ENCODE measurements at places on chromosomes 3 and 15.

DNA sequence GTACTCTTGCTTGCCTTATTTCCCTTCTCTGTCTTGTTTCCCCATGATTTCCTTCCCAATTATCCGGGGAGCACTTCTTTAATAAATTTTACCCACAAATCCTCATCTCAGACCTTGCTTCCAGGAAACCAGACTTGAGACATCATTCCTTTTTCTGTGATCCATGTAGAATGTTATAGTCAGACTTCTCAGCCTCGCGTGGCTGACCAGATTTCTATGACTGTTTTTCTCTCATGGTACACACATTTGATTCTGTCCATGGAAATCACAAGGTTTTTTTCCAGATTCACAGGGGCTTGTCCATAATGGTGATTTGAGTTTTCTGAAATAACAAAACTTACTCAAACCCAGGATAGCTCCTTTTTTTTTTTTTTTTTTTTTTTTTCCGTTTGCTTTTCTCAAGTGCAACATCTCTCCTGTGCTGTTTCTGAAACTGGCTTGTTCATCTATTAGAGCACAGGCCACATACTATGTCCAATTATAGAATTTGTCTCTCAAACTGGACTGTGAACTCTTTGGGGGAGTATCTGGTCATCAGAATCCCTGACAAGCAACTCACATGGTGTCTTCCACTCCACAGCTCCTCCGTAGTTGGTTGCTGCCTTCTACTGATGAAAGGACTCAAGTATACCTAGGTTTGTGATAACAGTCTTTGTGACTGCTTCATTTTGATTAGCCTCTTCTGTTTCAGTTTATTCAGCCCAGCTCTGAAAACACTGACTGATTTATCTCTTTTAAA, 50.8 kb downstream of the RBMS3 start:
- no peak for DNase-seq
- no peak overlapping the region for H3K4me3 ChIP-seq
- H3K27ac ChIP-seq: no peak overlapping the region
- H3K36me3 ChIP-seq: no peaks in the 10 kb centered on the region
- no peaks in the 10 kb centered on the region for H3K4me1 ChIP-seq
- H3K27me3 ChIP-seq: no peaks in the 10 kb centered on the region

- H3K36me3 ChIP-seq: peaks cover 28% of the 10 kb centered on the region
- peak overlapping the region; percentile 73 for H3K4me3 ChIP-seq
- H3K27me3 ChIP-seq: no peaks in the 10 kb centered on the region
- peak overlapping the region; percentile 69 for H3K27ac ChIP-seq
- DNase-seq: no peak
- peaks cover 20% of the 10 kb centered on the region for H3K4me1 ChIP-seq
Measured at GRCh38 chr15:75200765-75201615, 692 bp upstream of the C15orf39 start.

- H3K27me3 ChIP-seq: no peaks in the 10 kb centered on the region
- H3K4me1 ChIP-seq: no peaks in the 10 kb centered on the region
- DNase-seq: no peak
- H3K27ac ChIP-seq: no peak overlapping the region
Measured at GRCh38 chr15:37856109-37856508, 78.3 kb upstream of the TMCO5A start.

GRCh38 chr15:36880913-36881460, 219.4 kb downstream of the MEIS2 start:
- DNase-seq: no peak
- no peaks in the 10 kb centered on the region for H3K36me3 ChIP-seq
- peaks cover 21% of the 10 kb centered on the region for H3K4me1 ChIP-seq

DNA sequence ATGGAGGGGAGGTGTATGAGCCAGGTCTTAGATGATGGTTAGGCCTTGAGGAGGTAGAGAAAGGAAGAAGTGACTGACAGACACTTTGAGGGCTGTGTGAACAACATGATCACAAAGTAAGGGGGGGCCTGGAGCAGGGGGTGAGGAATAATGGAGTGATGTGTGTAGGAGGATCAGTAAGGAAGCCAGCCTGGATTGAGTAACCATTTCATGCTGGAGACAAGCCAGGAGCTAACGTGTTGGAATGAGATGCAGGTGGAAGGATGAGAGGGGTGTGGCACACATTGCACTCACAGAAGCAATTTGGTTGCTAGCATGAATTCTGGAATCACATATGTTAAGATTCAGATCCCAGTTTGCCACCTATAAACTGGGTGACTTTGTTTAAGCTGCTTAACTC, 65.5 kb downstream of the BBX start:
- H3K36me3 ChIP-seq: no peaks in the 10 kb centered on the region
- no peak overlapping the region for H3K4me3 ChIP-seq
- no peaks in the 10 kb centered on the region for H3K4me1 ChIP-seq
- H3K27ac ChIP-seq: no peak overlapping the region

DNA sequence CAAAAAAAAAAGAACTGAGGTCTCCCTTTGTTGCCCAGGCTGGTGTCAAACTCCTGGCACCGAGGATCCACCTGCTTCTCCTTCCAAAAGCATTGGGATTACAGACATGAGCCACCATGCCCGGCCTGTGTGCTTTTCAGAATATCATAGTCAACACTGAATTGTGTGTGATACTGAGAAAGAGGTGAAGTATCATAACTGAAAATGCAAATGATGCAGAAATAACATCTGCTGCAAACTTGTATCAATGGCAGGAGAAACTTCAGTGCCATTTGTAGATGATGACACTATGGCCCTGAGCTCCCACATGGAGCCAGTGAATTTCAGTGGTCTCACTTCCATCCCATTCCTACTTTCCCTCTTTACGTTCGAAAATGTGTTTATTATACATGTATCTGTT, 21.9 kb downstream of the IL12A start:
- no peak for DNase-seq
- H3K4me1 ChIP-seq: peaks cover 13% of the 10 kb centered on the region
- H3K4me3 ChIP-seq: no peak overlapping the region
- H3K36me3 ChIP-seq: no peaks in the 10 kb centered on the region

GRCh38 chr15:69825941-69826818, 271.5 kb downstream of the TLE3 start:
- no peak overlapping the region for H3K27ac ChIP-seq
- no peaks in the 10 kb centered on the region for H3K36me3 ChIP-seq
- DNase-seq: no peak
- H3K27me3 ChIP-seq: no peaks in the 10 kb centered on the region

- H3K36me3 ChIP-seq: peaks cover 3% of the 10 kb centered on the region
- DNase-seq: no peak
- H3K27ac ChIP-seq: peak overlapping the region; percentile 90
- no peaks in the 10 kb centered on the region for H3K27me3 ChIP-seq
- peaks cover 28% of the 10 kb centered on the region for H3K4me1 ChIP-seq
Measured at GRCh38 chr3:129442486-129442885, 2.5 kb downstream of the IFT122 start.

DNA sequence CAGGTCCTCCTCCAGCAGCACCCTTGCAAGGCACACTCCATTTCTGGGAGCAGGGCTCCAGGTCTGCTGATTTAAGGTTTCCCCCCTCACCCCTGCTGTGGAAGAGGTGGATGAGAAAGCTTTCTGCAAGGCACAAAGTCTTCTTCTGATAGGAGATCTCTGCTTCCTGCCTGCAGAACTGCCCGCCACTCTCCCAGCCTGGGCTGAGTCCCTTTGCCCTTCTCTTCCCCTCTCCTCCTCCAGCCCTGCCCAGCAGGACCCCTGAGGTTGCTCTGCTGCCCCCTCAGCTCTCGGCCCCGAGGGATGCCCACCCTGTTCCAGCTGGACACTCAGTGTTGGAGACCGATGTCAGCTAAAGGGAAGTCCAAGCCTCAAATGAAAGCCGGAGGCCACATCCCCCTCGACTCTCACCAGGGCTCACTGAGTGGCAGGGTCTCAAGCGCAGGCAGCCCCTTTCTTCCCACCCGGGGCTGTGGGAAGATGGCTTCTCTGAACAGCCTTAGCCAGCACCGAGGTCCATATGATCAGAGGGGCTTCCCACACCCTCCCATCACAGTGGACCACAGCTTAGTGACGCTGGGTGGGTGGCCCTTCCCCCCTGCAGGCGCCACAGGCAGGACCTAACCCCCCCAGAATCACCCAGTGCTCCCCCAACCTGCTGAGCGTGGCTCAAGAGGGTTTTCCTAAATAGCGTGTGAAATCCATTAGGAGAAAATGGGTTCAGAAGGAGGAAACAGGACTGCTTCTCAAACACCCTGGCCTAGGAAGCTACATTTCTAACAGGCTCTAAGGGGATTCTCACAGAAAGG, 4.0 kb downstream of the ATP10A start:
- H3K4me1 ChIP-seq: peaks cover 56% of the 10 kb centered on the region
- no peak overlapping the region for H3K27ac ChIP-seq
- H3K27me3 ChIP-seq: peaks cover 10% of the 10 kb centered on the region

DNA sequence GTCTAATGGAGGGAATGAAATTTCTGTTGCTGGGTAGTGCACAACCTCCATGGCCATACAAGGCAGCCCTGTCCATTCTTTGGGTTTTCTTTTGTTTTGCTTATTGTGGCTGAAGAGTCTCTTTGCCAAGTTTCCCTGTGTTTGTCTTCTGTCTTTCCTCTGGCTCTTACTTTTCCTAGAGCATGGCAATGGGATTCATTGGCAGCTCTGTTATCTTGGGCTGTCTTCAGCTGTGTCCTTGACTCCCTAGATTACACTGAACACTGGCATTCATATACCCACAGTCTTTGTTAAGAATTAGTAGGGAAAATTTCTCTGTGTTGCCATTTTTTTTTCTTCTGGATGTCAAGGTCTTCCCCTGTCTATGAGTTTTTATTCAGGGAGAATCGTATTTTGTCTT, 16.1 kb upstream of the DCBLD2 start:
- DNase-seq: no peak
- H3K36me3 ChIP-seq: no peaks in the 10 kb centered on the region
- H3K4me3 ChIP-seq: no peak overlapping the region
- H3K4me1 ChIP-seq: no peaks in the 10 kb centered on the region
- H3K27me3 ChIP-seq: peaks cover 2% of the 10 kb centered on the region

- H3K27me3 ChIP-seq: no peaks in the 10 kb centered on the region
- no peaks in the 10 kb centered on the region for H3K4me1 ChIP-seq
- no peaks in the 10 kb centered on the region for H3K36me3 ChIP-seq
- no peak for DNase-seq
- H3K27ac ChIP-seq: no peak overlapping the region
Measured at GRCh38 chr15:100468285-100468684, 60.5 kb downstream of the CERS3 start.

DNA sequence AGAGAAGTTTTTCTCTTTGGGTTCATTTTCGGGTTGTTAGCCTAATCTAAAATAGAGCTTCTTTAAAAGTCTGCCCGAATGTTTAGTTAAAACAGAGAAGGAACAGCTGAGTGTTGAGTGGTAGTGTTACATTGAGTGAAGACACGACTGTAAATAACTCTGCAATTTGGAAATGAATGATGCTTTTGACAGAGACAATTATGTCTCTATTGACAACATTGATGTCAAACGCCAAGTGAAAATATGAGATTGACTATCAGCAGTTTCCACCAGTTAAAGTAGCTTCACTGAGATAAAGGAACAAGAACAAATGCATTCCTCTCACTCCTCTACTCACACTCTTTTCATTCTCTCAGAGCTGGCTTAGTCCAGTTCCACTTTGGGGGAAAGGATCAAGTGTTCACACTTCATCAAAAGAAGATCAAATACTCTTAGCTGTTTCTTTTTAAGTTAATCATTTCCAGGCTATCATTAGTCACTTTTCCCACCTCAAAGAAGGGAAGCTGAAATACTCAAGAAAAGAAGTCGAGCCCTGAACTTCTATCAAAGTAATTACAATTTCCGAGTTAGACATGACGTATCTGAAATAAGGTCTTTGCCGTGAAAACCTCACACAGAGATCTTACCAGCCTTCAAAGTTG, 399.1 kb upstream of the DPH6 start:
- no peak for DNase-seq
- H3K4me3 ChIP-seq: no peak overlapping the region
- no peak overlapping the region for H3K27ac ChIP-seq
- no peaks in the 10 kb centered on the region for H3K36me3 ChIP-seq
- no peaks in the 10 kb centered on the region for H3K4me1 ChIP-seq

- H3K36me3 ChIP-seq: no peaks in the 10 kb centered on the region
- no peaks in the 10 kb centered on the region for H3K27me3 ChIP-seq
- H3K4me1 ChIP-seq: peaks cover 15% of the 10 kb centered on the region
- H3K4me3 ChIP-seq: no peak overlapping the region
- no peak for DNase-seq
Measured at GRCh38 chr3:169465417-169465816, 198.1 kb downstream of the MECOM start.

GRCh38 chr15:52162260-52162659, 28.9 kb downstream of the GNB5 start:
- H3K36me3 ChIP-seq: peaks cover 20% of the 10 kb centered on the region
- H3K4me1 ChIP-seq: no peaks in the 10 kb centered on the region
- no peak for DNase-seq
- no peak overlapping the region for H3K4me3 ChIP-seq

GRCh38 chr15:88703533-88703932, 64.7 kb downstream of the ISG20 start:
- no peaks in the 10 kb centered on the region for H3K4me1 ChIP-seq
- peaks cover 9% of the 10 kb centered on the region for H3K27me3 ChIP-seq
- H3K27ac ChIP-seq: no peak overlapping the region
- DNase-seq: no peak
- H3K4me3 ChIP-seq: no peak overlapping the region
- H3K36me3 ChIP-seq: no peaks in the 10 kb centered on the region

DNA sequence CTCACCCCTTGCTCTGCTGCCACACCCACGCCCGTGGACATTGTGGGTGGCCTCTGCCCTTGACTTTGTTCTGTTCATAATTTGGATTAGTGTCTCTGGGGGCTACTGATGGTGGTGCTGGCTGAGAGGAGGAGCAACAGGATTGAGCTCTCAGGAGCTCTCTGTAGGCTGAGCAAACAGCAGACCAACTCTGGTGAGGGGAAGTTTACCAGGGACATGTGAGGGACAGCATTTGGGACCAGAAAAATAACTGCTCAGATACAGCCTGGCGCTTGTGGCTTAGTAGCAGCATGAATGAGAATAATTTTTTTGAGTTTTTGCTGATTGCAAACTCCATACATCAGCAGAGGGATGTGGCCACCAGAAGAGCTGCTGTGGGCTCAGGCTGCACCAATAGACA, 14.8 kb downstream of the PPCDC start:
- no peaks in the 10 kb centered on the region for H3K27me3 ChIP-seq
- peaks cover 11% of the 10 kb centered on the region for H3K4me1 ChIP-seq
- peak; percentile 34 for DNase-seq
- no peaks in the 10 kb centered on the region for H3K36me3 ChIP-seq
- no peak overlapping the region for H3K4me3 ChIP-seq

- no peak for DNase-seq
- no peak overlapping the region for H3K4me3 ChIP-seq
- no peaks in the 10 kb centered on the region for H3K36me3 ChIP-seq
- H3K27me3 ChIP-seq: no peaks in the 10 kb centered on the region
- no peaks in the 10 kb centered on the region for H3K4me1 ChIP-seq
Measured at GRCh38 chr3:169618894-169619792, 44.4 kb downstream of the MECOM start.

GRCh38 chr15:71160976-71161375, 45.7 kb downstream of the THSD4 start:
- no peak overlapping the region for H3K27ac ChIP-seq
- DNase-seq: no peak

Data from common myeloid progenitor, CD34-positive (primary cell).